ENCODE measurements at places on chromosomes 6 and 20. TPM values are rescaled to one million over a fixed set of nuclear protein-coding genes. Genes with fewer than 3 reads are reported as not detected.

The AK9 gene
- 49.4 TPM for total RNA-seq

The MMP24OS gene
- total RNA-seq: 16.4 TPM

The ERVFRD-1 gene
- total RNA-seq: not detected

The SLC17A1 gene
- 0.99 TPM for total RNA-seq

The CDH26 gene
- total RNA-seq: 1.7 TPM

The FABP7 gene
- total RNA-seq: not detected

The ZNF334 gene
- total RNA-seq: 33.7 TPM

The FERMT1 gene
- total RNA-seq: 2.5 TPM

The ZKSCAN3 gene
- 8.3 TPM for total RNA-seq

The PREX1 gene
- total RNA-seq: 27.1 TPM

The ADGRF5 gene
- total RNA-seq: 8.8 TPM

DNA sequence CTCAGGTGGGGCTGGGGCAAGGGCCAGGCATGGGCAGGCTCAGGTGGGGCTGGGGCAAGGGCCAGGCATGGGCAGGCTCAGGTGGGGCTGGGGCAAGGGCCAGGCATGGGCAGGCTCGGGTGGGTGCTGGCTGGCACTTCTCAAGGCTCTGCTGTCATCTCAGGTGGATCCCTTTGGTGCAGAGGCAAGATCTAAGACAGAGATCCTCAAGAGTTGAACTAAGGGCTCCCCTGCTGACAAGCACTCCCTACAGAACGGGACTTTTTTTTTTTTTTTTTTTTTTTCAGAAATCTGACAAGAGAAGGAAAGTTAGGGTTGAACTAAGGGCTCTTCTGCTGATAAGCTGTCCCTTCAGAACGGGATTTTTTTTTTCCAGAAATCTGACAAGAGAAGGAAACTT, 24.9 kb downstream of the MMP24OS start:
- no peak overlapping the region for H3K4me3 ChIP-seq
- H3K27me3 ChIP-seq: no peaks in the 10 kb centered on the region
- no peaks in the 10 kb centered on the region for H3K36me3 ChIP-seq
- H3K4me1 ChIP-seq: no peaks in the 10 kb centered on the region

DNA sequence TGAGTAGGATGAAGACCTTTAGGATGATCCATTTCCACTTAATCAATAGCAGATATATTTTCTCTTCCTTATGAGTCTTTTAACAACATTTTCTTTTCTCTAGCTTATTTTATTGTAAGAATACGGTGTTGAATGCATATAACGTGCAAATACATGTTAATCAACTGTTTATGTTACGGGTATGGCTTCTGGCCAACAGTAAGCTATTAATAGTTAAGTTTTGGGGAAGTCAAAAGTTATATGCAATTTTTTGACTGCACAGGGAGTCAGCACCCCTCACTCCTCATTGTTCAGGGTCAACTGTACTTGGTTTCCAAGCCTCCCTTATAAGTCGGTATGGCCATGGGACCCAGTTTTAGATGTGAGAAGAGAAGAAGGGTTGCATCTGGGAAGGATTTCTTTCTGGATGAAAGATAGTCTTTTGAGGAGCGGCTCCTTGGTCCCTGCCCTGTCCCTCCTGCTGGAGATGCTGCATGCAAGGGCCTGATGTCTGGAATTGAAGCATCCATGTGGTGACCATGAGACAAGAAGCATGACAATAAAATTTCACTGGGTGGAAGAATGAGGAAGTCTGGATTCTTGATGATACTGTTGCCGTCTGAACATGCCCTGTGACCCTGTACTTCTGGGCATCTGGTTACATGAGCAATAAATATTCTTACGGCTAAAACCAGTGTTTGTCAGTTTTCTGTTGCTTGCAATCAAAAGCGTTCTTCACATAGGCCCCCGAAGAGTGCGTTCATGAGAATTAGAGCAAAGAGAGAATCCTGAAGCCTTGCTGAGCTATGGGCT, 194.7 kb upstream of the PMEPA1 start:
- no peak overlapping the region for H3K27ac ChIP-seq
- H3K27me3 ChIP-seq: no peaks in the 10 kb centered on the region
- no peak for DNase-seq

- no peak overlapping the region for H3K27ac ChIP-seq
- no peak overlapping the region for H3K4me3 ChIP-seq
- H3K36me3 ChIP-seq: no peaks in the 10 kb centered on the region
These were observed 45.0 kb downstream of the ELMO2 start for GRCh38 chr20:46361381-46361780.

- H3K27ac ChIP-seq: no peak overlapping the region
- no peaks in the 10 kb centered on the region for H3K4me1 ChIP-seq
- DNase-seq: no peak
- no peak overlapping the region for H3K4me3 ChIP-seq
- H3K36me3 ChIP-seq: no peaks in the 10 kb centered on the region
These were observed 69.5 kb upstream of the ELOVL5 start for GRCh38 chr6:53418288-53418687.

- H3K36me3 ChIP-seq: no peaks in the 10 kb centered on the region
- DNase-seq: no peak
- H3K4me1 ChIP-seq: no peaks in the 10 kb centered on the region
These were observed 128.9 kb upstream of the SHLD1 start for GRCh38 chr20:5621305-5621704.

DNA sequence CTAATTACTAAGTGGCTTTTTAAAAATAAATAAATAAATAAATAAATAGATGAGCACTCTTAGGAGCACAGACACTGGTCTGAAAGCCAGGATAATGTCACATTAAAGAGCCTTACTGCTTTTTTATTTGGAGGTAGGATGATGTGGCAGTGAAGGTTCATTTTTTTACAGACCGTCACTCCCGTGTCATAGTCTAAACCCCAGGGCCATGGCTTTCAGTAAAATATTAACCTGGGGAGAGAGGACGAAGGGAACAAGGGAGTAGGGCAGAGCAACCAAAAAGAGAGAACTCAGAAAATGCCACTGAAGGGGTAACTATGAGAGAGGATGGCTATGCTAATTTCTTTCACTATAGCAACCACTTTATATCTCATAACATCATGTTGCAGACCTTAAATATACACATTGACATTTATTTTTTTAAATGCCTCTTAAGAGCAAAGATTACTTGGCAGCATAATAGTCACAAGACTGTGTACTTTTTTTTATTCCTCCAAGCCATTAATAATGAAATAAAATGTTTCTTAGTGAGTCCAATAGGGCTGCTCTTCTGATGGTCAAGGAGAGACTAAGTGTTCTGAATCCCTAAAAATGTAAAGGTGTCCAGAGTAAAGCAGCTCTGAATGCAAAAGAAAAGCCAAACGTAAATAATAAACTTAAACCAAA, 100.9 kb upstream of the SIM1 start:
- no peaks in the 10 kb centered on the region for H3K27me3 ChIP-seq
- no peak for DNase-seq
- no peaks in the 10 kb centered on the region for H3K4me1 ChIP-seq
- H3K27ac ChIP-seq: no peak overlapping the region
- H3K36me3 ChIP-seq: no peaks in the 10 kb centered on the region

- H3K27ac ChIP-seq: no peak overlapping the region
- H3K4me3 ChIP-seq: no peak overlapping the region
- DNase-seq: no peak
- H3K4me1 ChIP-seq: peaks cover 15% of the 10 kb centered on the region
- H3K27me3 ChIP-seq: no peaks in the 10 kb centered on the region
These were observed 87.5 kb upstream of the NAA20 start for GRCh38 chr20:19929481-19930145.

- no peak overlapping the region for H3K27ac ChIP-seq
- no peak for DNase-seq
- H3K4me3 ChIP-seq: no peak overlapping the region
- no peaks in the 10 kb centered on the region for H3K4me1 ChIP-seq
- H3K27me3 ChIP-seq: no peaks in the 10 kb centered on the region
- H3K36me3 ChIP-seq: no peaks in the 10 kb centered on the region
These were observed 54.2 kb upstream of the ZFAND3 start for GRCh38 chr6:37765182-37765775.

- no peak overlapping the region for H3K27ac ChIP-seq
- no peaks in the 10 kb centered on the region for H3K4me1 ChIP-seq
- no peak overlapping the region for H3K4me3 ChIP-seq
These were observed 176.8 kb upstream of the NT5E start for GRCh38 chr6:85273046-85273445.

DNA sequence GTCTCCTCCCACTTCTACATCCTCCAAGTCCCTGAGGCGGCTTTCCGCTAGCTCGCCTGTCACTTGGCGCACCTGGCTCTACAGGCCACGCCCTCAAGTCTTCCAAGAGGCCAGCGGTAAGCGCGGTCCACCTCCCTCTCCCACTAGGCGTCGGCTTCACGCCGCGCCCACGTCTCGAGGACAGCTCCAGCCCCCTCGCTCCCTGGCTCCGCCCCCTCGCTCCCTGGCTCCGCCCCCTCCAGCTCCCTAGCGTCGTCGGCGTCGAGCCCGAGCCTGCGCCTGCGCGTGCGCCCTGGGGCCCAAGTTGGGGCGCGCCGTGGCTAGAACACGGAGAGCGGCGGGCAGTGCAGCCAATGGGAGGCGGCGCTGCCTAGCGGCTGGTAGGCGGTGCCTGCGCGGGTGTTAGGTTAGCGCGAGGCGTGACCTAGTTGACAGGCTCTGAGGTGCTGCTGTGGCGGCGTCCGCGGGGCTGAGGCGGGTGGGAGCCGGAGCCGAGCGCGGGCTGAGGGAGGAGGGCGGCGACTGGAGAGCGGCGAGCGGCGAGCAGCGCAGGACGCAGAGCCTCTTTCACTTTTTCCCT, at the start of gene MACROD2:
MACROD2 (plus strand) TSS at position 431 of the 580 bp plus-strand sequence.
- no peaks in the 10 kb centered on the region for H3K27me3 ChIP-seq
- peak; percentile 96 for DNase-seq
- H3K4me1 ChIP-seq: no peaks in the 10 kb centered on the region
- peak within 1 kb of the TSS; percentile 72 for H3K27ac ChIP-seq
- peak within 1 kb of the TSS; percentile 77 for H3K4me3 ChIP-seq
- no peaks in the 10 kb centered on the region for H3K36me3 ChIP-seq

- no peaks in the 10 kb centered on the region for H3K27me3 ChIP-seq
- no peak overlapping the region for H3K4me3 ChIP-seq
- H3K36me3 ChIP-seq: no peaks in the 10 kb centered on the region
- DNase-seq: no peak
- no peak overlapping the region for H3K27ac ChIP-seq
These were observed 365.3 kb downstream of the SAMD5 start for GRCh38 chr6:147873816-147874215.

- no peaks in the 10 kb centered on the region for H3K36me3 ChIP-seq
- no peak for DNase-seq
- no peaks in the 10 kb centered on the region for H3K27me3 ChIP-seq
- H3K27ac ChIP-seq: no peak overlapping the region
- H3K4me1 ChIP-seq: no peaks in the 10 kb centered on the region
These were observed 95.9 kb downstream of the GMDS start for GRCh38 chr6:2149361-2150006.

- no peak overlapping the region for H3K27ac ChIP-seq
- no peaks in the 10 kb centered on the region for H3K27me3 ChIP-seq
- no peaks in the 10 kb centered on the region for H3K36me3 ChIP-seq
- H3K4me3 ChIP-seq: no peak overlapping the region
- DNase-seq: no peak
These were observed 25.1 kb downstream of the LOC128125822 start for GRCh38 chr6:63597141-63598048.

- no peak for DNase-seq
- H3K36me3 ChIP-seq: no peaks in the 10 kb centered on the region
These were observed 206.8 kb upstream of the ARG1 start for GRCh38 chr6:131366223-131366622.

GRCh38 chr6:36428911-36429310, 13.7 kb downstream of the PXT1 start:
- H3K4me1 ChIP-seq: no peaks in the 10 kb centered on the region
- H3K4me3 ChIP-seq: no peak overlapping the region
- no peak for DNase-seq
- H3K27ac ChIP-seq: no peak overlapping the region

DNA sequence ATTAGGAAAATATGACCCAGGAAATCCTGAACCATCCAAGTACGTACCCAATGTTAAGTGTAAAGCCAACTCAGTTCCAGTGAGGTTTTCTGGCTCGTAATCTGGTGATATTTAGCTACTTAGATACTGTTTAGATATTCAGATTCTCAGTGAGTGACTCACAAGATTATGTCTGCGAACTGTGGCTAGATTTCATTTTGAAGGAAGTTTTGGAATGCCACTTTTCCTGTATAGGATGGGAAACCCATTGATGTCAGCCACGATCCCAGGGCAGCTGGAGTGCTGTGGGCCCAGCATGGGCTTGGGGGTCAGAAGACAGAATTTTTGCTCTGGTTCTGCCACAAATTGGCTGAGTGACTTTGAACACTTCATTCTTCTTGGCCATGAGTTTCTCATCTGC, 76.3 kb downstream of the TMEM170B start:
- H3K27me3 ChIP-seq: no peaks in the 10 kb centered on the region
- no peaks in the 10 kb centered on the region for H3K36me3 ChIP-seq
- H3K4me3 ChIP-seq: no peak overlapping the region
- no peak overlapping the region for H3K27ac ChIP-seq
- peaks cover 8% of the 10 kb centered on the region for H3K4me1 ChIP-seq

DNA sequence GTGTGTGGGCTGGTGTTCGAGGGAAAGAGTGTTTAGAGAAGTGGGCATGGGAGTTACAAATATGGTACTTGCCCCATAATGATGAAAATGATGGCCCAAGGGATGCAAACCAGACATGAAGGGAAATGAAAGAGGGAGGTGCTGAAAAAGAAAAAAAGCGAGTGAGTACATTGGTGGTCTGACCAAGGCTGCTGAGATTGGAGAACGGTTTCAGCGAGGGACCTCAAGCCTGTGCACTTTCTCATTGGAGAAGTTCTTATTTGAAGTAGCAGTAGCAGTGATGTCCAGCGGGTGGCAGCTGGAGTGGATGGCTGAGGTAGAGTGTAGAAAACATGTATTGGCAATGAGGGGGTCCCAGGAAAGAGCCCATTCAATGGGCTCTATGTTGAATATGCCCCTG, 54.8 kb downstream of the TNFAIP3 start:
- H3K36me3 ChIP-seq: no peaks in the 10 kb centered on the region
- no peak for DNase-seq
- no peak overlapping the region for H3K27ac ChIP-seq
- H3K4me3 ChIP-seq: no peak overlapping the region

- H3K4me1 ChIP-seq: no peaks in the 10 kb centered on the region
- no peak overlapping the region for H3K27ac ChIP-seq
- no peak overlapping the region for H3K4me3 ChIP-seq
- no peaks in the 10 kb centered on the region for H3K27me3 ChIP-seq
These were observed 157.7 kb upstream of the AKAP12 start for GRCh38 chr6:151082079-151082478.

- H3K27ac ChIP-seq: no peak overlapping the region
- no peaks in the 10 kb centered on the region for H3K4me1 ChIP-seq
- no peak for DNase-seq
- H3K36me3 ChIP-seq: no peaks in the 10 kb centered on the region
- no peak overlapping the region for H3K4me3 ChIP-seq
- no peaks in the 10 kb centered on the region for H3K27me3 ChIP-seq
These were observed 141.4 kb downstream of the CD83 start for GRCh38 chr6:14258695-14259593.

Data from testis (tissue), 5 donors.